Tibial artery (tissue), 4 donors: ENCODE measurements at places on chromosomes 7 and 10.

DNA sequence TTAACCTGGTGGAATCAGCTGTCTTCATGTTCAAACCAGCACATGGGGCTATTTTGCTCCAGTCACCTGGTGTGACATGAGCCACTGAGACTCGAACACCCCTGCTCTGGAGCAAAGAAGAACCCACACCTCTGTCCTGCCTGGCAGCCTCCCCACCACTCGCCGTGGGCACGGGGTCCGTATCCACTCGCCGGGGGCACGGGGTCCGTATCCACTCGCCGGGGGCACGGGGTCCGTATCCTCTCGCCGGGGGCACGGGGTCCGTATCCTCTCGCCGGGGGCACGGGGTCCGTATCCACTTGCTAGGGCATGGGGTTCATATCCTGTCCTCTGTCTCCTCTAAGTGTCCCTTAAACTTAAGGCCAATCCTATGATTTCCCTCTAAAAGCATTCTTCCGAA, 558.7 kb downstream of the PTPRN2 start:
- no peaks in the 10 kb centered on the region for H3K36me3 ChIP-seq
- peak; percentile 51 for DNase-seq
- no peak overlapping the region for H3K27ac ChIP-seq
- no peaks in the 10 kb centered on the region for H3K4me1 ChIP-seq
- H3K4me3 ChIP-seq, result no peak overlapping the region

GRCh38 chr7:142806957-142807356, 36.2 kb downstream of the PRSS2 start:
- H3K36me3 ChIP-seq, result no peaks in the 10 kb centered on the region
- H3K4me3 ChIP-seq, result no peak overlapping the region
- DNase-seq, result no peak

GRCh38 chr10:128922619-128923196, 544.3 kb upstream of the MGMT start:
- no peak overlapping the region for H3K27ac ChIP-seq
- no peaks in the 10 kb centered on the region for H3K36me3 ChIP-seq
- DNase-seq, result no peak
- no peaks in the 10 kb centered on the region for H3K27me3 ChIP-seq
- H3K4me1 ChIP-seq, result no peaks in the 10 kb centered on the region

GRCh38 chr7:107079212-107079940, 34.9 kb downstream of the PRKAR2B start:
- H3K27me3 ChIP-seq, result no peaks in the 10 kb centered on the region
- no peaks in the 10 kb centered on the region for H3K4me1 ChIP-seq
- no peak overlapping the region for H3K4me3 ChIP-seq
- H3K36me3 ChIP-seq, result no peaks in the 10 kb centered on the region
- no peak overlapping the region for H3K27ac ChIP-seq
- DNase-seq, result no peak

DNA sequence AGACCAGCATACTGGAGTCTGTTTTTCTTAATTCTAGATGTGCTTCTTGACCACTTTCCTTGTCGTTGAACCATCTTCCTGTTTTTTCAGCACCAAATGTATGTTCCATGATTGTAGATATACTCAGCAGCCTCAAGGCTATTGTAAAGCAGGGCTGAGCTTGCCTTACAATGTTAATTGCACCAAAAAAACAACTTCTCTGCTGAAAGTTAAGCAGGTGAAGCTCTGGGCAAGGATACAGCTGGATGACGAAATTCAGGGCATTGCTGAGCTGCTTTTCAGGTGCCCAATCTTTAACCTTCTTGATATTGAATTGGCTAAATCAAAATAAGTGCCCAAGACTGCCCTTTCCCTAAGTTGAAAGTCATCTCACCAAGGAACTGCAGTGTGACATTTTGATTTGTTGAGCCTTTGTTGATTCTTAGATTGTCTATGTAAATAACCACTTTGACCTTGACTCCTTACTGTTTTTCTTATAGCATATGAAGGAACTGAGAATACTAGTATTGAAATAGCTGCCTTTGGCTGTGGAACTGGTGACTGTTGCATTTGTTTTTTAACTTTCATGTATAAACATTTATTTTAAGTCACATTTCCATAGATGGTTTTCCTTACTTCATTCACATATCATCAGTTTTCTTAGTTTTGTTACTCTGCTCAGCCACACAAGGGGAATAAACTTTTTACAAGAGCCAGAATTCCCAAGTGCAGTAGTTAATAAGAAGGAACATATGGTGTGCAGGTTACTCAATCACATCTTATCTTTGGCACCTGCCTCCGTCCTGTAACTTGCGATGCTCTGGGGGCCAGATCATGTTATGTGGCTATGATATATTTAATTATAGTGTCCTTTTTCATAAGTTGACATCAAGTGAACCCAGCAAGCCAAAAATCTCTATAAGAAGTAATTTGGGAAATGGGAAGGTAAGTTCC, 3.1 kb downstream of the AHCYL2 start:
- H3K4me1 ChIP-seq, result no peaks in the 10 kb centered on the region
- DNase-seq, result no peak
- H3K27ac ChIP-seq, result no peak overlapping the region
- no peaks in the 10 kb centered on the region for H3K27me3 ChIP-seq
- no peaks in the 10 kb centered on the region for H3K36me3 ChIP-seq

DNA sequence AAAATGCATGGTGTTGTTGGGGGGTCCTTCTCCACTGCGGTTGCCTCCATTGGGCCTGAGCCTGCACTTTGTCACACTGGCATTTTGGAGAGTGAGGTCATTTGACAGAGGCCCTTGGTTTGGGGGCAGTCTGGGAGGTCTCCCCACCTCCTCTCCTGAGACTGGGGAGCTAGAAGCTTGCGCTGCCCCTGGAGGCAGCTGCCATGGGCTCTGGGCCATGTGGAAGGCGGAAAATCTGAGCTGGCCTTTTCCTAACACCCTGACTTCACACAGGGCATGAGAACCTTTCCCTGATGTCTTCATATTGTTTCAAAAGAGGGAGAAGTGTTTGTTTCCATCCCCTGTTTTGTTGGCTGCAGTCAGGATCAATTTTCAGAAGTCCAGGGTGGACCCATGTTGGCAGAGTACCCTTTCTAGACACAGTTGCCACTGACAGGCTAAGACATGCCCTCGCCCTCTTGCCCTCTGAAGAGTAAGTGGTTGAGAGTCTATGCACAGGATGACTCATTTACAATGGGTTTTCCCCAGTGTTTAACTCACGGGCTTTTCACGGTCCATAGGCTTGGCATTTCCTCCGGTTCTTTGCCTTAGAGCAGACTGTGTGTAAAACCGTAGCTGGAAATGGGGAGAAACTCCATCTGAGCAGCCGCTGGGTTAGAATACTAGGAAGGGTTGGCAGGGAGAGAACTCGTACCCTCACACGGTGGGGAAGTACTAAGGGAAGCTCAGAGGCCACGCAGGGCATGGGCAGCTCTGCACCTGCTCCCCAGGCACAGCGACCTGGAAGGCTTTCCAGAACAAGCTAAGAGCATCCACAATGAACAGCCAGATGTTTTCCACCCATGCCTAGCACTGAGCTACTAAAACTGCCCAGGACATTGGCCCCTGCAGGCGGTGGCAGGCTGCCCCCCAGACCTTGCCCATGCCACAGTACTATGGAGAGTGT, 655.0 kb downstream of the SDK1 start:
- no peak overlapping the region for H3K27ac ChIP-seq
- H3K4me3 ChIP-seq, result no peak overlapping the region
- no peaks in the 10 kb centered on the region for H3K27me3 ChIP-seq
- no peaks in the 10 kb centered on the region for H3K4me1 ChIP-seq
- DNase-seq, result no peak

GRCh38 chr10:74738985-74739567, 87.3 kb upstream of the KAT6B start:
- no peaks in the 10 kb centered on the region for H3K27me3 ChIP-seq
- H3K36me3 ChIP-seq, result no peaks in the 10 kb centered on the region
- H3K4me3 ChIP-seq, result no peak overlapping the region
- no peak overlapping the region for H3K27ac ChIP-seq
- H3K4me1 ChIP-seq, result no peaks in the 10 kb centered on the region

- peak overlapping the region; percentile 87 for H3K27ac ChIP-seq
- peak; percentile 96 for DNase-seq
- H3K36me3 ChIP-seq, result no peaks in the 10 kb centered on the region
- no peaks in the 10 kb centered on the region for H3K4me1 ChIP-seq
- H3K27me3 ChIP-seq, result no peaks in the 10 kb centered on the region
These were observed 113.4 kb downstream of the VIPR2 start for GRCh38 chr7:159031135-159031701.

DNA sequence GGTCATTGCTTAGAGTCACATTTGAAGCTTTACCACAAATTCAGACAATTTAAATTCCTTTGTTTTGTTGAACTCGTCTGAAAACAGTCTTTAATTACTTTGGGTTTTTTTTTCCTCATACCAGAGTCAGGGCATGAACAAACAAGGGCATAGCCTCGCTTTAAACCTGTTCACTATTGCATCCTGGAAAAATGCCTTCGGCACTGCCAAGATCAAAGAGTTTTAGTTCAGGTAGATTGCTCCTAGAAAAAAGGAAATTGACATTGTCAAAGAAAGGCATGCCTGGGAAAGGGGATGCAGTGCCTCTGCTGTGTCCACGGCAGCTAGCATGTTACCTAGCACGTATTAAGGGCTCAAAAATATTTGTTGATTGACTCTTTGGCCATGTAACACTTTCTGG, 235.1 kb downstream of the ARHGAP21 start:
- no peaks in the 10 kb centered on the region for H3K27me3 ChIP-seq
- no peak for DNase-seq
- H3K4me3 ChIP-seq, result no peak overlapping the region
- H3K4me1 ChIP-seq, result no peaks in the 10 kb centered on the region
- peaks cover 3% of the 10 kb centered on the region for H3K36me3 ChIP-seq

- no peak overlapping the region for H3K27ac ChIP-seq
- H3K4me1 ChIP-seq, result no peaks in the 10 kb centered on the region
These were observed 49.0 kb upstream of the ARHGAP12 start for GRCh38 chr10:31977440-31978155.

GRCh38 chr7:94344826-94345225, 49.9 kb upstream of the COL1A2 start:
- no peaks in the 10 kb centered on the region for H3K36me3 ChIP-seq
- no peak overlapping the region for H3K4me3 ChIP-seq
- no peak for DNase-seq
- peaks cover 29% of the 10 kb centered on the region for H3K4me1 ChIP-seq
- no peaks in the 10 kb centered on the region for H3K27me3 ChIP-seq

GRCh38 chr10:113019096-113019495, 69.0 kb downstream of the TCF7L2 start:
- H3K27me3 ChIP-seq, result no peaks in the 10 kb centered on the region
- H3K4me3 ChIP-seq, result no peak overlapping the region
- H3K27ac ChIP-seq, result no peak overlapping the region
- no peak for DNase-seq

DNA sequence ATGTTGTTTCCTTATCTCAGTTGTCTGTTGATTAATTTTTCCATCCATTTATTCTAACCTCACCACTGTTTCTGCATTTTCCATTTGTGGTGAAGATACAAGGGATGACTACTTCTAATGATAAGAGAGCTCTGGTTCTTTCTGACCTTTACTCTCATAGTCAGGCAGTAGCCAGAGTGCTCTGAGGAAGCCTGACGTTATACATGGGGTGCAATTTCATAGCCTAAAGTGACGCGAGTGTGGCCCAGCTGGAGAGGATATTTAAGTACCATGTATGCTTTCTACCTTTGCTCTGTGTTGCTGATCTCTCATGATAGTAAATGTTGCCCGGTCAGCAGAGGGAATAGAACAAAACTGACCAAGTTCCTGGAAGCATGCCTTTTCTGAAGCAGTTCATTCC, 33.9 kb upstream of the CYCS start:
- H3K27ac ChIP-seq, result no peak overlapping the region
- H3K4me1 ChIP-seq, result no peaks in the 10 kb centered on the region
- H3K36me3 ChIP-seq, result peaks cover 10% of the 10 kb centered on the region
- DNase-seq, result no peak
- no peaks in the 10 kb centered on the region for H3K27me3 ChIP-seq

- H3K4me3 ChIP-seq, result no peak overlapping the region
- no peaks in the 10 kb centered on the region for H3K4me1 ChIP-seq
- DNase-seq, result no peak
- H3K36me3 ChIP-seq, result no peaks in the 10 kb centered on the region
These were observed 155.4 kb downstream of the SEC23IP start for GRCh38 chr10:120047926-120048325.

DNA sequence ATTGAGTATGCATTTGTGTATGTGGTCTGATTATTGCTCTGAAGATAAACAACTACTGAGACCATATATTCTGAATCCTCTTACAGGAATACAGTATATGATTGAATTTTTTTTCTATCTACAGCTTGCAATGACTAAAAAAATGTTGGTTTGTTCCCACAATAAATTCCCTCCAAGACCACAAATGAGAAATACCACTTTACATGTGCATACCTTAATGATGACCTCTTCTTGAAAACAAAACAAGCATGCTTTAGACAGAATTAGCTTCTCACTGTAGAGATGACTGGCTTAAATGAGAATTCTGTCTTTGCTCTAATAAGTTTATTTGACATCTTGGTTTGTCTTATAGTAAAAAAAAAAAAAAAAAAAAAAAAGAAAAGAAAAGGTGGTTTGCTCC, 241.5 kb downstream of the PCDH15 start:
- H3K36me3 ChIP-seq, result no peaks in the 10 kb centered on the region
- H3K4me1 ChIP-seq, result no peaks in the 10 kb centered on the region
- H3K27me3 ChIP-seq, result no peaks in the 10 kb centered on the region

GRCh38 chr7:128790315-128791041, 1.3 kb upstream of the CCDC136 start:
- peaks cover 17% of the 10 kb centered on the region for H3K4me1 ChIP-seq
- H3K27me3 ChIP-seq, result no peaks in the 10 kb centered on the region
- no peaks in the 10 kb centered on the region for H3K36me3 ChIP-seq
- H3K27ac ChIP-seq, result peak overlapping the region; percentile 73
- peak overlapping the region; percentile 77 for H3K4me3 ChIP-seq
- no peak for DNase-seq

DNA sequence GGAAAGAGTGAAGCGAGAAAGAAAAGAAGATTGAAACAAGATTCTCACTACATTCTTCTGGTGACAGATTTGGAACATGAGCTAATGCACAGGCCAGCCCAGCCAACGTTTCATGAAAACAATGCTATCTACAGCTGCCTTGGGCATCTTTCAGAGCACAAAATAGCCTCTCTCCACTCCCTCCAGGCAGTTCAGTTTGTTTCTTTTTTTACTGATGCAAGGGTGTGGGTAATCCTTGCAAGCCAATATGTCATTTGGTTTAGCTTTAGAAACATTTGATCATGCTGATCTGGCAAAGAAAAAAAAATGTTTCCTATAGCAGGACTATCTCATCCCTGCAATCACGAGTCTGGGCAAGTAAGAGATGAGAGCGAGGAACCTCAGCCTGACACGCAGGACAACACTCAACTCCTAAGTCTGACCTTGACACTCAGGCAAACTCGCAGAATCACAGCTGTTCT, 35.9 kb downstream of the SVIL start:
- no peaks in the 10 kb centered on the region for H3K4me1 ChIP-seq
- H3K27ac ChIP-seq, result peak overlapping the region; percentile 73
- H3K4me3 ChIP-seq, result no peak overlapping the region
- H3K36me3 ChIP-seq, result no peaks in the 10 kb centered on the region
- H3K27me3 ChIP-seq, result no peaks in the 10 kb centered on the region

DNA sequence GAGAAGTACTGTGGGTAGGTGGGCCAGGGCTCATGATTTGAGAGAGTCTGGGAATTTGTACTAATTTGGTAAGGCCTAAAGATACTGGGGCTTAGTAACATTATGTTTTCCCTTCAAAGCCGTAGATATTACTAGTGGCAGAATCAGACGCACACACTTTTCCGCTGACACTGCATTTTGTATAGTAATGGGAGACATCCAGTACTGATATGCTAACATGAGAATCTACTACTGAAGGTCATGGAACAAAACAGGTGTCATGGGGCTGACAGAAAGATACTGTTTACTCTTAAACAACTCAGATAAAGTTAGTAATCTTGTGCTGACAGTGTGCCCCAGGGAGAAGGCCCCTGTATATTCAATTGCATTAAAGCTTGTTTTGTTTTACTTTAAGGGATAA, 11.1 kb upstream of the GIMAP7 start:
- no peaks in the 10 kb centered on the region for H3K4me1 ChIP-seq
- H3K27ac ChIP-seq, result no peak overlapping the region
- H3K27me3 ChIP-seq, result no peaks in the 10 kb centered on the region
